Stimulated activated CD4-positive, alpha-beta T cell treated with anti-CD3 and anti-CD28 coated beads, Interleukin-2, amount 100 ng/mL, for 4 hours (primary cell): ENCODE measurements at places on chromosomes 5 and 9.

DNA sequence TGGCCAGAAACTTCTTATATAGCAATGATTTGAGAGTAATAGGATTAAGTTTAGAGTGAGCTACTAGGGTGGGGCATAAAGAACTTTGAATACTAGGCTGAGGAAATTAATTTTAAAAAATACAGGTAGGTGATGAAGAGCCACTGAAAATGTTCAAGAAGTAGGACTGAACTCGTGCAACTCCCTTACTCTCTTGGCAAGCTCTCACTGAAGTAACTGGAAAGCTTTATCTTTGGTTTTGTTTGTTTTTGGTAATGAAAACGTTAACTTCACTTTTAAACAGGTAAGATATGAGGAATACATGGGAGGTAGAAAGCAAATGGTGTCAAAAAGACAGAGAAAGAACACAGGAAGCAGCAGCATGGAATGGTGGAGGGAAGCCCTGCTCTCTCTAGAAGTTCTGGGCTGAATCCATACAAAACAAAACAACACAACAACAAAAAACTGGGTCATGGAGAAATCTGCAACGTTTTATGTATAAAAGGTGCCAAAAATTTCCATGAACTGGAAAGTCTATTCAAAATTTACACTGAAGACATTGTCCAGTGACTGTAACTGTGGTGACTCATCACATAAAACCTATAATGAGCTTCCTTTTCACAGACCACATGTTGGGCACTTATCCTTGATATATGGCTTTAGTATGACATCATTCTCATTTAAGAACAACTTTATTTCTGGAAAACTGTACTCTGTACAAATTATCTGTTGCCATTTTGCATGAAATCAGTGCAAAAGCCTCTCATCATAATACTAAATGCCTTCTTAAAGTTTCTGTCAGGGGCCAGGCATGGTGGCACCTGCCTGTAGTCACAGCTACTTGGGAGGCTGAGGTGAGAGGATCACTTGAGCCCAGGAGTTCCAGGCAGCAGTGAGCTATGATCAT lies 91.2 kb upstream of the CHD1 start:
- DNase-seq: no peak

DNA sequence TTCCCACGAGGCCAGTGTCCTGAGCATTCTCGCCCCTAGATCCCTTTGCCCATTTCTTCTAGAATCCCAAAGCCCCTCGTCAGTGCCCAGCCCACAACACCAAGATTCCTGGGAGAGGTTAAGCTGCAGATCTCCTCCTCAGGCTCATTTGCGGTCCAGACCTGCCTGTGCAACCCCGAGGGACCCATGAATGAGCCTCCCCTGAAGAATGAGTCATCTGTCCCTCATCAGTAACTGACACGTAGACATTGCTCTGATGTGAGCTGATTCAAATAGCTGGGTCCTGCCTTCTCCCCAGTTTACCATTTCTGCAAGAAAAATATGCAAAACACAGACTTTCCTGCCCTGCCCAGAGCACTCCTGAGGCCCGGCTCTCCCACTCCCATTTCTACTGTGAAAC lies 92.8 kb downstream of the ADCY2 start:
- no peak for DNase-seq

GRCh38 chr9:107969141-107969540 lies 479.6 kb upstream of the KLF4 start:
- no peak for DNase-seq

GRCh38 chr5:77402796-77403195 lies 89.3 kb downstream of the WDR41 start:
- no peak for DNase-seq

- no peak for DNase-seq
Observed at GRCh38 chr5:151758141-151758429, 346 bp downstream of the ATOX1 start.

GRCh38 chr9:81631218-81631745 lies 58.1 kb downstream of the TLE1 start:
- DNase-seq: no peak

- DNase-seq: no peak
Observed at GRCh38 chr5:12330381-12330780, 426.1 kb upstream of the CTNND2 start.

DNA sequence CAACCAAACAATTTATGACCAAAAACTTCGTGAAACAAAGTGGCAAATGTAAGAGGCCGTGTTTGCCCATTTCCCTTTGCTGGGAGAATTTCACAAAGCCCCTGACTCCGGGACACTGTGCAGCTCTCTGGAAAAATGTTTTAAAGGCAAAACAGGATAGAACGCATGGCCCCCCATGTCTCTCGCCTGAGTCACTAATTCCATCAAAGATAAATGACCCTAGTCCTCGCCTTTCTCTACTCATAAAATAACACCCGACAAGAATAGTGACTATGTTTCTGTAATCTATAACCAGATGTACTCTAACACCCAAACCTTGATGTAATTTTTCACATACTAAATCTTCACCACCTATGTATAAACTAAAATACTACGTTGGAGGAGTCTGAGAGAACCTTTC lies 55.7 kb upstream of the SAP30L start:
- no peak for DNase-seq

DNA sequence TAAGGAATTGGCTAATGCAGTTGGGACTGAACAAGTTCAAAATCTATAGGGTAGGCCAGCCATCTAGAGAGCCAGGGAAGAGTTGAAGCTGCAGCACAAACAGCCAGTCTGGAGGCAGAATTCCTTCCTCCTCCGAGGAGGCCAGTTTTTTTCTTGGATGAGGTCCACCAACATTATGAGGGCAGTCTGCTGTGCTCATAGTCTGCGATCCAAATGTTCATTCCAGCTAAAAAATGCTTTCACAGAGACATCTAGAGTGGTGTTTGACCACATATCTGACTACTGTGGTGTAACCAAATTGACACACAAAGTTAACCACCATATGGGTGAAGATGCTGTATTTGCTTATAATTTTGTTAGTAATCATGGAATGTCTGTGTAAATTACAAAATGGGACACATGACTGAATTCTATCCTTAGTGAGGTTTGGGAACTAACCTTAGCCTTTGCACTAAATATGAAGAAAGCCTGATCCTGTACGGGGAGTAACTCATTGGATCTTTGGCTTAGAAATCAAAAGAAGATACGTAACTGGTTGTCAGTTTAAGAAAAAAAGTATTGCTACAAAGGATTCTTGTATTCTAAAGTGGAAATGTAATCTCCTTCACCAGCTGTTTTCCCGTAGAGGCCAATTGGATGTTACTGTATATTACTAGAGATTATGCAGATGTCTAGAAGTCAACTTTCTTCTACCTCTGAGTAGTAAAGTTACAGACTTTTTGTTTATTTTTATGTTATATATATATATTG lies 70.6 kb downstream of the SPIN1 start:
- no peak for DNase-seq

DNA sequence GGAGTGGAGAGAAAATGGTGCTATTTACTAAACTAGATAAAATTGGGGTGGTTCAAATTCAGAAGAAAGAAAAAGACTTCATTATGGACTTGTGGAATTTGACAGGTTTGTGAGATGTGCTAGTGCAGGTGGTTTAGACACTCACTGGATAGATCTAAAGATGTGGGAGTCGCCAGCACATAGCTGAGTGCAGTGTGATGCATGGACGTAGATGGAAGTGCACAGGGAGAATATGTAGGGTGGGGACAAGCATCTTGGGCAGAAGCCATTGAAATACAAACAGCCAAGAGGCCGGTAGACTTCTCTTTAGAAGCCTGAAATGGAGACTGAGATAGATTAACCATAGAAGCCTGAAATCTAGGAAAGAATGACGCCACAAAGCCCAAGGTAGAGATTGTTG lies 10.7 kb downstream of the HAPLN1 start:
- no peak for DNase-seq

DNA sequence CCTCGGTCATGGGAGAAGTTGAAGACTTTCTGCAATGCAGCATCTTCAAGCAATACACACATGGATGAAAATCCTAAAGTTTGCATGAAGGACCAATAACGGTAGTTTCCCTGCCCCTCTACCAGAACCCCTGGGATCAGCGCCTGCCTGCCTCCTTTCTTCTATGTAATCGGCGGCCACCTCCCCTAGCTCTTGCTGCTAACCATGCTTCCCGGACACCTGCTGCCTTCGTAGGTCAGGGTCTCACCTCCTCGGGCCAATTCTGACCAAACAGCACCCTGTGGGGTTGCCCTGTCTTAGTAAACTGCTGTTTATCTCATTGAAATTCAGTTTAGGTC lies 388 bp upstream of the MED10 start:
- DNase-seq: no peak

- no peak for DNase-seq
Observed at GRCh38 chr9:9924376-9924775, 688.4 kb downstream of the PTPRD start.

GRCh38 chr5:108124596-108124995 lies 257.3 kb downstream of the FBXL17 start:
- DNase-seq: no peak

DNA sequence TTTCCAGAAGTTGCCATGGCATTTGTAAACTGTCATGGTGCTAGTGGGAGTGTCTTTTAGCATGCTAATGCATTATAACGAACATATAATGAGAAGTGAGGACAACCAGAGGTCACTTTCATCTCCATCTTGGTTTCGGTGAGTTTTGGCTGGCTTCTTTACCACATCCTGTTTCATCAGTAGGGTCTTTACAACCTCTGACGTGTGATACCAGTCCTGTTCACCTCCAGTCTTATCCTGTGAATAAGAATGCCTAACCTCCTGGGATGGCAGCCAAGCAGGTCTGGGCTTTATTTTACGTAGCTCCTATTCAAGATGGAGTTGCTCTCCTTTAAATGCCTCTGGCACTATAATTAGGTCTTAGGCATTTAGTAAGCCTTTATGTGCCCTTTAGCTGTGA lies 20.4 kb upstream of the RFK start:
- no peak for DNase-seq

GRCh38 chr5:67978171-67978570 lies 237.4 kb upstream of the PIK3R1 start:
- DNase-seq: no peak

GRCh38 chr9:134701581-134702259 lies 60.1 kb downstream of the COL5A1 start:
- DNase-seq: no peak

DNA sequence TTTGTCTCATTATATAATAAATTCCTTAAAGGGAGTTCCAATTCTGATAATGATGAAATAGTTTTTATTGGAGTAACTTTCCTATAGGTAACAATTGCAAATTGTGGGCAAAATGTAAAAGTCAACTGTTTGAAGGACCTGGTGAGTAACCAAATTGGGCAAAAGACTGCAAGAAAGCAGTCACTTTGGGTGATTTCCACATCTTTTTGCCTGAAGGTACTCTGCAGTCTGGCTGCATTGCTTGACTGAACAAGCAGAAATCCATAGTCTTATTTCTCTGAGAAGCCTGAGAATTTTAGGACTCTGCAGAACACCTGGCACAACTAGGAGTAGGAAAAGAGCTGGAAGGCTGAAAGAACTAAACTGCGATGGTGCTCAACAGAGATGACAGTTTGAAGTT lies 114.9 kb downstream of the HOMER1 start:
- no peak for DNase-seq

- DNase-seq: no peak
Observed at GRCh38 chr9:31045810-31046209, 1338.6 kb upstream of the ACO1 start.

- DNase-seq: no peak
Observed at GRCh38 chr9:120386390-120387131, 193.4 kb downstream of the CDK5RAP2 start.

DNA sequence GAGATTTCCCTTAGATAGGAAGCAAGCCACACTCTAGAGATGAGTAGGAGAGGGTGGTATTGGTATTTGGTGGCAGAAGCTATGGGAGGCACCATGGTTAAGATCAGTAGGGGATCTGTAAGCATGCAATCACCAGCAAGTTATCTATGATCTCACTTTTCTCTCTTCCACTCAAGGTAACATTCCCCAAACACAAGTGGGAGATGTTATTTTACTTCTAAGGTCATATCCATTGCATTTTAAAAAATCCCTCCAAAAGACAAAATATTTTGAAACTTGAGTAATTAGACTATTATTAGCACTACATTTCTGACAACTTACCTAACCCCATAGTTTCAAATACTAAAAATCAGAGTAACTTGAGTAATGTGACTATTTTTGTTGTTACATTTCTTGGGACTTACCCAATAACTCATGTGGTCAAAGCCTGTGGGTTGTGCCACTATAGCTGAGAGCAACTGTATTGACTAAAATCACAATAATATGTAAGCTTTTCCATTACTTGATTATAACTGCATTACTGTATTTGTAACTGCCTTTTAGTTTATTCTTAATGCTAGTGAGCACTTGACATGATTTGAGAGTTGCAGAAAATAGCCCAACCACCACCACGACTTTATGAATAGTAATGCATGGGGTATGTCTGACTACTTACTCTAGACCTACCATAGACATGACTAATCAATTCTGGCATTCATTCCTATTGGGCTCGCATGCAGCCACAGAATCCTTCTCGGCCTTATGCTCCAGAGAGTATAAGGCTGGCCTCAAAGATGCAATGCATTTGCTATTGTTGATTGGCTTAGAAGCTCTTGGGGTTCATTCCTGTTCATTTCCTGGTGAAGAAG lies 264.7 kb downstream of the TRIM32 start:
- DNase-seq: no peak
